B cell (primary cell): ENCODE measurements at places on chromosomes 6 and 20.

DNA sequence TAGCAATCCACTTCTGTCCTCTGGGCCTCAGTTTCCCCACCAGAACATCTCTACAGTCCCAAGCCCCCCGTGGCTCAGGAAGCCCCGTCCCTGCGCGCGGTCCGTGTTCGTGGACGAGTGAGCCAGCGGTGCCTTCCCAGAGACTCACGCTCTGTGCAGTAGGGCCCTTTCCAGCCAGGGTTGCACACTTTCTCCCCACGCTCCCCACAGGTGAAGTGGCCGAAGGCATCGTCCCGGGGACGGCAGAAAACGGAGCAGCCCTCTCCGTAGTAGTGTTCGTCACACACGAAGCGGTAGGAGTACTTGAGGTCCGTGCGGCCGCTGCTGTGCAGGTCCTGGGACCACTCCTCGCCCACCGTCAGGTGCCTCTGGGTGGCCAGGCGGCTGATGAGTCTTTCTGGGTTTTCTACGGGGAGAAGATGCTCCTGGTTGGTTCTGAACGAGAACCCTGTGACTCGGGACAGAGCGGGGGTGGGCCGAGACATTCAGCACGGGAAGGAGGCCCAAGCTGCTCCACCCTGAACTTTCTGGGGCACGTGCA, 2.7 kb downstream of the DLL1 start:
- no peak for DNase-seq

DNA sequence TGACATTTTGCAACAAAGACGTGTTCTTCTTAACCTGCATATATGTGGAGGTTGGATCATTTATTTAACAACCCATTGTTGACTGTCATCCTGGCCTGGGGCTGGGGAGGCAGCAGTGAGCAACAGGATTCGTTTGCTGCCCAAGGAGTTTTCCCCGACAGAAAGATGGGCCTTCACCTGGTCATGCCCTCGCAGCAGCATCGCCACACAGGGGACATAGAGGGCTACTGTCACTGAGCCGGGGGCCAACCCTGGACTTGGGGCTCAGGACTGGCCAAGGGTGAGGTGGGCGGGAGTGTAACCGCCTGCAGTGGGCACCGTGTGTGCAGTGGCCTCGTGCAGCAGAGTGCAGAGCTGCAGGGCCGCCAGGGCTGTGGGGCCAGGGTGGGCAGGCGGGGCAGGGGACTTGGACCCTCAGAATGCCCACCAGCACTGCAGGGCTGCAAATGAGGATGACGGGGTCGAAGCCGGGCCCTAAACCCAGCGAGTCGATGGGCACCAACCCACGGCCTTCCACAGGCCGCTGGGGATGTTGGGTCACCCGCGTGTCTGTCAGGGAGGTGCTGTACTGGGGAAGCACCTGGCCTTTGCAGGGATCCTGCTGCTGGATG, 11.8 kb downstream of the DUSP22 start:
- no peak for DNase-seq

DNA sequence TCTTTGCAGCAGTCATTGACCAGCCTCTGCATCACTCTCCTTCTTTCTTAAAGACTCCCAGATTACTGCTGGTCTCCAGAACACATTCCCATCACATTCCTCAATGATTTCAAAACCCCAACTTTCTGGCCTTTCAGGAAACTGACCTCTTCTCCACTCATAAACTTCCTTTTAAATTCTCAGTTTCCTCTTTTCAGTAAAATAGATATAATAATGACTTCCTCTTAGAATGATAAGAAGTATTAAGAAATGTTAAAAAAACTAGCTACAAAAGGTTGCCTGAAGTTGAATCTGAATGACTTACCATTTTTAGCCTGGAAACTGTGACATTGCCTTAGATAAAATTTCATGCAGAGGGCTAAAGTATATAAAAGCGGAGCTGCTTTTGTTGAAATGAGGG, 239.3 kb downstream of the OGFRL1 start:
- DNase-seq = no peak

DNA sequence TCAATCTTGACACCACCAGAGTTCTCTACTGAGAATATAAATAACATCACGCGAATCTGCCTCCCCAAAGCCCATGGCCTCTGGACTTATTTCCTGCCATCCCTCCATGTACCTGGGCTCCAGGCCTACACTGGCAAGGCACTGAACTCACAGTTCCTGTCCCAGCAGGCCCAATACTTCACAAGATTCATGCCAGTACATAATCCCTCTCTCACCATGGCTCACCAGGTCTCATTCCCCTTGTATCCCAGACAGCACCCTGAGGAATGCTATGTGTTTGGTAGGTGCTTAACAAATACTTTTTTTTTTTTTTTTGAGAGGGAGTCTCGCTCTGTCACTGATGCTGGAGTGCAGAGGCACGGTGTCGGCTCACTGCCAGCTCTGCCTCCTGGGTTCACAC, 1.9 kb downstream of the KIF16B start:
- no peak for DNase-seq

- no peak for DNase-seq
Measured at GRCh38 chr6:79506251-79506650, 31.0 kb downstream of the LCA5 start.

DNA sequence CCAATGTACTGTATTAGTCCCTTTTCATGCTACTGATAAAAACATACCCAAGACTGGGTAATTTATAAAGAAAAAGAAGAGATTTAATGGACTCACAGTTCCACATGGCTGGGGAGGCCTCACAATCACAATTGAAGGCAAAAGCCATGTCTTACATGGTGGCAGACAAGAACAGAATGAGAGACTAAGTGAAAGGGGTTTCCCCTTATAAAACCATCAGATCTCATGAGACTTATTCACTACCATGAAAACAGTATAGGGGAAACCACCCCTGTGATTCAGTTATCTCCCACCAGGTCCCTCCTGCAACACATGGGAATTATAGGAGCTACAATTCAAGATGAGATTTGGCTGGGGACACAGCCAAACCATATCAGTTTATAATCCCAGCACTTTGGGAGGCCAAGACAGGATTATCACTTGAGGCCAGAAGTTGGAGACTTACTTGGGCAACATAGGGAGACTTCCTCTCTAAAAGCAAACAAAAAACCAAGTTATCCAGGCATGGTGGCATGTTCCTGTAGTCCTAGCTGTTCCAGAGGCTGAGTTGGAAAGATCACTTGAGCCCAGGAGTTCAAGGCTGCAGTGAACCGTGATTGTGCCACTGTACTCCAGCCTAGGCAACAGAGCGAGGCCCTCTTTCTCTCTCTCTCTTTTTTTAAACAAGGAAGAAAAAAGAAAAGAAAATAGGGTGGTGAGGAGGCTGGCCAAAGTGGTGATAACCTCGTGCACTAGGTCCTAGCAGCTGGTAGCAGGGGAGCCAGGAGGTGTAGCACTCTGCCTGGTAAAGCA, 22.9 kb upstream of the DDR1 start:
- no peak for DNase-seq

DNA sequence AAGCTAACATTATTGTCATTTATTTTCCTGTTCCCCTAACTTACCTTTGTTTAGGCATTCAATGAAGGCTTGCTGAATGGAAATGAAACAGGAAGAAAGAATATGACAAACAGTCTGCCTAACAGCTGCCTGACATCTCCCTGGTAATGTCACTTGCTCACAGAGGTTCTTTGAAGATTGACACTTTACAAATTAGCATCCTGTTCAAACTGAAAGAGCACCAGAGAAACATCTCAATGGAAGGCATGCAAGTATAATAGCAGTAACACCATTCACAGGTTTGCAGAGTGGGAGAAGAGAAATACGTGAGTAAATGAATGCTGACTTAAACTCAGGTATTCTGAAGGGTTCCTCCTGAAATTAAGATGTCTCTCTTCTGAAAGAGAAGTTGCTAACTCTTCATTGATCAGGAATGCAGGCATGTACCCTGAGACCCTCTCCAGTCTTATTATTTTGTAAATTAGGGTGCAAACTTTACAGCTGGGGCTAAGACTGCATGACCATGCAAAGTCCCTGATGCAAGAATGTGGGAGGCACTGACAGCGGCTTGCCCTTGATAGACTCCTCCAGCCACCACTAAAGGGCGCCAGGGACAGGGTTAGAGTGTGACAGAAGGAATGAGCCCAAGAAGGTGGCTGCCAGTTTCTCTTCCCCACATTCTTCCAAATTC, 1.3 kb upstream of the SMLR1 start:
- DNase-seq = no peak

DNA sequence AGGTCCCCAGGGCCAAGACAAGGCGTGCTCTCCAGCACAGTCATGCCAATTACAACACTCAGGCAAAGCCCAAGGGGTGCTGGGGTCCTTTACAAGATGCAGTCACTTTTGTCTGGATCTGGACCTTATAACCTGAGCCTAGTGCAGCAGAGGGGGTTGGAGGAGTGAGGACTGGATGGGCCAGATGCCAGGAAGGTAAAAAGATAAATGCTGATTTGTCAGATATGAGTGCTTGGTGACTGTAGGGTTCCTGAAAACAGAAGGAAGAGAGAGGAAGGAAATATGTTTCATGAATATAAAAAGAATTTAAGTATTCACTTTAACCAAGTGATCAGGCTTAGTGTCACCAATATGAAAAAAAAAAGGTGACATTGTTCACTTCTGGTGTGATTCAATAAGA, 43.4 kb upstream of the TFAP2A start:
- DNase-seq = no peak
